Motor neuron (in vitro differentiated cells): ENCODE measurements at places on chromosomes 12 and 14. TPM values are rescaled to one million over a fixed set of nuclear protein-coding genes. Genes with fewer than 3 reads are reported as not detected.
A peak's percentile ranks its signal among the peaks of the same experiment; 100 is the strongest.

GRCh38 chr14:70317969-70318634 lies 41.4 kb downstream of the COX16 start:
- ATAC-seq = peak; percentile 99

GRCh38 chr12:89156340-89156739 lies 196.0 kb downstream of the DUSP6 start:
- no peak for ATAC-seq

- ATAC-seq = no peak
Measured at GRCh38 chr14:63418020-63418419, 99.3 kb upstream of the GPHB5 start.

- peak; percentile 76 for ATAC-seq
Measured at GRCh38 chr14:90513161-90514014, 116.6 kb downstream of the CALM1 start.

Gene PIK3C2G
- total RNA-seq = not detected in 2 replicates

GRCh38 chr12:25323581-25323982 lies 72.9 kb upstream of the KRAS start:
- no peak for ATAC-seq

- no peak for ATAC-seq
Measured at GRCh38 chr12:108335349-108336119, 3.6 kb downstream of the CMKLR1 start.

Gene HOXC5
- total RNA-seq = 5.3 and 6.0 TPM in 2 replicates

DNA sequence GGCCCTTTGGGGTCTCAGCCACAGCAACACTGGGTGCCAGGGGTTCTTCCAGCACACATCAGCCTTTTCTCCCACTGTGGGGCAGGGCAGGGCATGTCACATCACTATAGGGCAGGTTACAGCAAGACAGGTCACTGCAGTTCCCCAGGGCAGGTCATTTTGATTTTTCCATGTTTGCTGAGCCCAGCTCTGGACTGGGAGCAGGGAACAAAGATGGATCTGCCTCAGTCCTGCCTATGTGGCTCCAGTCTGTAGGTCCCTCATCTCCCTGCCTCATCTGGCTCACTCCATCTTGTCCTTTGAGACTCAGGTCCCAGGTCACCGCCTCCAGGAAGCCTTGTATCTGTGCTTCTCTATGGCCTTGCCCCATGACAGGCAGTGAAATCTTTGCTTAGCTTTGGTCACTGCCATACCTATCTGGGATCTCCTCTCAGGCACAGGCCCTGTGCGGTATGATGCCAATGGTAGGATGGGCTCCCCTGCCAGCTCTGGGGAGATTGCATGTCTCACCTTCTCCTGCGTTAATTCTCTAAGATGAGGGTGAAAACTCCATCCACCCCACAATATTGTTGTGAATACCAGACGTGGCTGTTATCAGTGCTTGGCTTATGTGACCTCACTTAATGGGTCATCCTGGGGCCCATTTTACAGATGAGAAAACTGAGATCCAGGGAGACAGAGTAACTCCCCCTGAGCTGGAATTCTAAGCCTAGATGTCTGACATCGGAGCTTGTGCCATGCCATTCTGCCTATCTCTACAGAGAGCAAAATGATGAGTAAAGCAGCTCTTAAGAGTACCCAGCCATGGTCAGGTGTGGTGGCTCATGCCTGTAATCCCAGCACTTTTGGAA lies 1.5 kb downstream of the SERPINA6 start:
- ATAC-seq = no peak

DNA sequence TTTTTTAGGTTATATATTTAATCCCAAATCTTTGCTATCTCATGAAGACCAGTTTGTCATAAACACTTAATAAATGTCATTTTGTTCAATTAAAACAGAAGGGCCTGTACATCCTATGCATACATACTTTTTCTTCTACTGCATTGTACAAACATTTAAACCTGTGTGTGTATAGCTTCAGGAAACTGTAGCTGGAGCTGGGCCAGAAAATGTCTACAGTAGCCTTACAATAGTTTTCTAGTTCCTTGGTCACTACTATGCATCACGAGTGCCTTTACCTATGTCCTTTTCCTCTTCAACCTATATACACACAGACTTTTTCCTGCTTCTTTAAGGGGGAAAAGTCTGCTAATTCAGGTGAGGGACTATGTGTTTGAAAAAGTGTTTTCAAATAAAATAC lies 302.8 kb downstream of the PAWR start:
- ATAC-seq = no peak

GRCh38 chr12:25829192-25829591 lies 129.3 kb upstream of the RASSF8 start:
- no peak for ATAC-seq

Gene SPIC
- total RNA-seq = not detected in 2 replicates

Gene SERPINA3
- total RNA-seq = 0.83 and 1.2 TPM in 2 replicates

- peak; percentile 86 for ATAC-seq
Measured at GRCh38 chr12:65935906-65936901, 111.9 kb downstream of the HMGA2 start.

Gene APOF
- 0.26 and 0.27 TPM in 2 replicates for total RNA-seq

Gene LBHD2
- total RNA-seq = not detected in 2 replicates

DNA sequence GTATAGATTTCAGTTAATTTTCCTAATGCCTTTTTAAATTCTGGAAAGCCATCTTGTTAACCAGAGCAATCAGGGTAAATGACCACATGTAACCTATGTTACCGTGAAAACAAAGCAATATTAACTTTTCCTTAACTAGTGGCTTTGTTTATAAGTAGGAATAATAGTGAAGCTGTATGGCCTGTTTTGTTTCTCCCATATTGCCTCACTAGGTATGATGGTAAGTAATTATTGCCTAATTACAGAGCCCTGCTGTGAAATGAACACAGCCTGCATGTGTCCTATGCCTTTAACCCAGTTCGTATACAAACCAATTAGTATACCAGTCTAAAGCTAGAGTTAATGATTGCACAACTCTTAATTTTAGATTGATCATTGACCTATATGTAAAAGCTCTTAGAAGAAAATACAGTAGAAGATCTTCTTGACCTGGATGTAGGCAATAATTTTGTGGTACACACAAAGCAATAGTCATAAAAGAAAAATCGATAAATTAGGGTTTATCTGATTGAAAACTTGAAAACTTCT lies 249.9 kb downstream of the CCDC91 start:
- no peak for ATAC-seq

GRCh38 chr12:26334621-26335124 lies 139.3 kb downstream of the SSPN start:
- ATAC-seq = no peak

DNA sequence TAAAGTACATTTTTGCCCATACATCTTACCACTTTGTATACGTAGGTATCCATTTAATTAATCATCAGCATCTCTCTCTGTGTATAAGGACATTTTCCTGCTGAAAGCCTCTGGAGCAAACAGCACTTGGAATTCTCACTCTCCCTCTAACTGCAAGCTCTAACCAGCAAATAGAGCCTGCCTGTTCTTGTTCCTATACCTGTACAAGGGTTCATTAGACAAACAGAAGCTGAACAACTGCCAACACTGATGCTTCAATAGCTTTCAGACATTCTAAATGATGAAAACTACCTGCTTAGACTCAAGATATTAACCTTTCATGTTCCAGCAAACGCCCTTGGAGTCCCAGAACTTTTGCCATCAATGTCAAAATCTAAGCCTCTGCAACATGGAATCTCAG lies 98.0 kb downstream of the KCNH5 start:
- no peak for ATAC-seq

Gene AMDHD1
- total RNA-seq = 0.78 and 1.1 TPM in 2 replicates

GRCh38 chr12:99111600-99111999 lies 466.5 kb downstream of the APAF1 start:
- ATAC-seq = peak; percentile 81

DNA sequence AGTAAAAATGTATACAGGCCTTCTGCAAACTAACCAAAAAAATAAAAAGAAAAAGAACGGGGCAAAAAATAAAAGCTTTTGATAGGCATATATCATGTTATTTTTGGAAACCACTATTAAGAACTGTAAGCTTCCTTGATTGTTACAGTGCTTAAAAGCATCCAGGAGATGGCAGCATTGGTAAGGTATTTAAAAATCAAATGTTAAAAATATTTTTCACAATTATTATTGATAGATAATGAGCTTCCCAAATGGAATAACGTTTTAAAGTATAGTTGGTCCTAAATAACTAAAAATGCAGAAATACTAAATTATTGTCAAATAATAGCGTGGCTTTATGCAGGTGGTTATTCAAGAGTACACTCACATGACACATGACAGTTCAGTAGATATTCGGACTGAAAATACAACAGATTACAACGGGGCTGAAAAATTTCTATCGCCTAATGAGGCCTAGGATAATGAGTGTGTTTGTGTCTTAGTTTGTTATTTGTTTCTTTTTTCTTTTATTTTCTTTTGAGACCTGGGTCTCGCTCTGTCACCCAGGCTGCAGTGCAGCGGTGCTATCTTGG lies 127.2 kb upstream of the ATF7IP start:
- peak; percentile 42 for ATAC-seq

GRCh38 chr14:106843951-106844483 lies 1317.6 kb downstream of the TMEM121 start:
- no peak for ATAC-seq

- no peak for ATAC-seq
Measured at GRCh38 chr12:60451457-60451856, 855.6 kb downstream of the SLC16A7 start.

DNA sequence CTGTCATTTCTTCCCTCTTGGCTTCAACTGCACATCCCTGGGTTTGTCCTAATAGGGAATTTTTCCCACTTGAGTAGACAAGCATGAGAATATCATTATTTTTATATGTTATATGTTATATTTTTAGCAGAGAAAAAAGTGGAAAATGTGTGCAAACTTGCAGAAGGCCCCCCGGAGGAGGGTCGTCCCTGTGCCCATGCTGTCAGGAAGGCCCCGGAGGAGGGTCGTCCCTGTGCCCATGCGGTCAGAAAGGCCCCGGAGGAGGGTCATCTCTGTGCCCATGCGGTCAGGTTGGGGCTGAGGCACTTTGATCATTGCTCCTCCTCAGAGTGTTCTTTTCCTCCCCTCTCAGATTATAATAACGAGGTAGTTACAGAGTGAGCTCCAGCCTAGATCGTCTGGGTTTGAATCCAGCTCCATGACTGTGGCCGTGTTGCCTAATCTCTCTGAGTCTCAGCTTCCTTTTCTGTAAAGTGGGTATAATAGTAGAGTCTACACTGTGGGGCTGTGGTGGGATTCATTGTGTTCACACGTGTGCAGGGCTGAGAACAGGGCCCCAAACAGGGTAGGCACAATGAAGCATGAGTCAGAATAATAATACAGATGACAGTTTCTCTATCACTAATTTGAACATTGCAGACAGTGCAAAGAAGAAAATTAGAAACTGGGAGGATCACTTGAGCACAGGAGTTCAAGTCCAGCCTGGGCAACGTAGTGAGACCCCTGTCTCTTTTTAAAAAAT lies 33.4 kb downstream of the ELK3 start:
- no peak for ATAC-seq
